Activated CD8-positive, alpha-beta T cell treated with anti-CD3 and anti-CD28 coated beads, Interleukin-2, amount 10 ng/mL, durations not matched to agents 7 days and 5 days (primary cell): ENCODE measurements at places on chromosomes 13 and 19.

GRCh38 chr19:41175801-41176777 is 16.9 kb upstream of the CYP2S1 start:
- DNase-seq: peak; percentile 75

DNA sequence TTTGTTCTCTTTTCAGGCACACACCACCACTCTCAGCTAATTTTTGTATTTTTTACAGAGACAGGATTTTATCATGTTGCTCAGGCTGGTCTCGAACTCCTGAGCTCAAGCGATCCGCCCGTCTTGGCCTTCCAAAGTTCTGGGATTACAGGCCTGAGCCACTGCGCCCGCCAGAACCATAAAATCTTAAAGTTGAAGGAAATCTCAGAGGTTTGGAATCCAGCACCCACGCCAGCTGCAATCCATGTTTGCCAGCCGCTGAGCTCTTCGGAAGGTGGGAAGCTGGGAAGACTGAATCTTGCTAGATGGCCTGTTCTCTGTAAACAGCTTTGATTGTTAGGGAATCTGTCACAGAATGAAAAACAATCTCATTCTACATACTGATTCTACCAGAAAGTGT is 38.5 kb downstream of the SPATA13 start:
- DNase-seq: no peak

GRCh38 chr13:36606060-36606459 is 67.8 kb upstream of the SERTM1 start:
- no peak for DNase-seq

- DNase-seq: no peak
Observed at GRCh38 chr13:48783181-48783630, 129.5 kb downstream of the CYSLTR2 start.

DNA sequence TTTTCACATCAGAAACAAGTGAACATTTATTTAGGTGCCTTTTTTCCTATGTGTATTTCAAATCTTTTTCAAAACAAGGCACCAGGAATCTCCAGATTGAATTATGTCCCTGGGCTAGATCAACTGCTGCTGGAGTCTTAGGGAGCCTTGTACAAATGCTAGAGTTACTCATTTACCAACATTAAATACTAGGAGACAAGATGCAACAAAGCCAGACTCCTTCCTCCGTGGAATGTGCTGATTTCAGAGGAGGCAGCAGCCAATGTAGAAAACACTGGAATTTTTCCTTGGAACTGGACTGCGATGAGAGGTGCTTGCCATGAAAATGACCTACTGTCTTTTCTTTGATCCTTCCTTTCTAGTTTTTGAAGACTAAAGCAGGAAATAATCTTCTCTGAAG is 1514.7 kb upstream of the MIR17HG start:
- no peak for DNase-seq

GRCh38 chr19:18726846-18727245 is 43.4 kb downstream of the CRTC1 start:
- no peak for DNase-seq

DNA sequence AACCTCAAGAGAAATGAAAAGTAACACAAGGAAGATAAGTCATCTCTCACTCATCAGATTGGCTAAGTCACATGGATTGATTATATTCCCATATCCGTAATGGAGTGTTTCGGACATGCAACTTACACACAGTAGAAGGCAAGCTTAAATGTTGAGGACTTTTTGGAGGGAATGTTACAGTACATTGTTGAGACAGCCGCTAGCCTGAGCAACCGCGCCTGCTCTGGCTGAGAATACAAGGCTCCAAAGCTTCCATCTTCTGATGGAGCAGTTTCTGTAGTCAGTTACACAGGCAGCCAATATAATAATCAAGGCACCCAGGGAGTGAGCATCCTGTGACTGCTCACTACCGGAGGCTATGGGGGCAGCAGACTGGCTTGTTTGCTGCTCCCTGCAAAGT is 1.0 kb upstream of the CRYL1 start:
- DNase-seq: no peak

- peak; percentile 92 for DNase-seq
Observed at GRCh38 chr19:14090509-14091080, at the start of gene SAMD1. SAMD1 (minus strand) TSS chr19:14090751.

DNA sequence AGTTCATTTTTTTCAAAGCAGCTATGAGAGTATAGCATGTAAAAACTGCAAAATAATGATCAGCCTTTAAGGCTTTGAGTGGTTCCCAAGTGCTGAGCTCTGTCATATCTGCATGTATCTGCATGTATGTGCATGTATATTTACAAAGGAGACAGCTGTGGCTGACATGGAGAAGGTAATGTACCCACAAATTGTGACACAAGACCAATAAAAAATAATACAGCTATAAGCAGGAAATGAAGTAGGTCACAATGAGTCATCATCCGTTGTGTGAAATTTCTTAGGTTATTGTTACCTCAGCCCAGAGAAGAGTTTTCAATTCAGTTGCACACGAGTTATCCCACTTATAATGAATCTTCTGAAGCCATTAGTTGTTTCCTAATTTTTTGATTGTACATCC is 60.9 kb upstream of the MED4 start:
- peak; percentile 58 for DNase-seq

- no peak for DNase-seq
Observed at GRCh38 chr19:10763828-10764339, 46.0 kb downstream of the DNM2 start.

- DNase-seq: no peak
Observed at GRCh38 chr13:23050126-23050525, 130.7 kb upstream of the SGCG start.

- no peak for DNase-seq
Observed at GRCh38 chr13:110445183-110445582, 116.3 kb downstream of the RAB20 start.

DNA sequence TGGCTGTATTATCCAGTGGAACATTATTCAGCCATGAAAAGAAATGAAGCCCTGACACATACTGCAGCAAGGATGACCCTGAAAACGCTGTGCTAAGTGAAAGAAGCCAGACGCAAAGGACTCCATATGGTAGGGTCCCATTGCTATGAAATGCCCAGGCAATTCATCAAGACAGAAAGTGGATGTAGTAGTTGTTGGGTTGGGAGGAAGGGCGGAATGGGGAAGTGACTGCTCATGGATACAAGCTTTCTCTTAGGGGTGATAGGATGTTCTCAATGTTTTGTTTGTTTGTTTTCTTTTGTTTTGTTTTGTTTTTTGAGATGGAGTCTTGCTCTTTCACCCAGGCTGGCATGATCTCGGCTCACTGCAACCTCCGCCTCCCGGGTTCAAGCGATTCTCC is 11.1 kb upstream of the CEACAM16 start:
- no peak for DNase-seq

DNA sequence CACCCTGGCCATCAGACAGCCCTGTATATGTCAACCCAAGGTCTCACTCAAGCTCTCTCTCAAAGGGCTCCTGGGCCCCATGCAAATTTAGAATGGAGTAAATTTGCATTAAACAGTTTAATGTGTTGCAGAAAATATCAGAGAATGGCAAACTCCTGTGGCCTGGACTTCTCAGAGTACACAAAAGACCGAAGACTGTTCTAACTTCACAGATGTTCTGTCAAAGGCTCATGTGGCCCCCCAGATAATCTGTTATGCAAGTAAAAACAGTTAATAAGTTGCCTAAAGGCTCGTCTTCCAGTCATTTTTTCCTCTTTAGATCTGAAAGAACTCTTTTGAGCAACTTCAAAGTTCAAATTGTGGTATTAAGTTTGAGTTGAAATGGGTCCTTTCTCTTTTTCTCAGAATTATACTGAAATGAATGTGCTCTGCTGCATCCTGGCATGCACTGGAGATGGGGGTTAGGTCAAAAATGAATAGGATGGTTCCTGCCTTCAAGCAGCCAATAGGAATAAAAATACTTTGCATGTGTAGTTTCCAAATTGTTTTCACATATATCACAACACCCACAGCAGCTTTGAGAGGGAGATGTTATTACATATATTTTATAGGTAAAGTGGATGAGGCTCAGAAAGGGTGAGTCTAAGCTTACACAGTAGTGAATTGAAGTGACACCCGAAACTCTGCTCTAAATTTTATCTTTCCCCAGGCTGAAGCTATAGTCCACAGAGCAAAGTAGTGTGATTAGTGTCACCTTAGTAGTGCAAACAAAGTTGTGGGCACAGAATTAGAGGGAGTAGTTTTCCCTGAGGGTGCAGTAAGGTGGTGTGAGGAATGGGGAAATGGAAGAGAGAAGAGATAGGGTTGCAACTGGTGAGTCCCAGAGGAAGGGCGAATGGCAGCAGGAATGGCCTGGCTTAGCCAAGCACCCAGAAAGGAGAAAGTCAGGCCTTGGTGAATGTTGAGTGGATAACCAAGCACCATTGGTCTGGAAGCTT is 205.0 kb upstream of the RFC3 start:
- no peak for DNase-seq

GRCh38 chr19:5667751-5668271 is 12.5 kb downstream of the MICOS13 start:
- DNase-seq: no peak

DNA sequence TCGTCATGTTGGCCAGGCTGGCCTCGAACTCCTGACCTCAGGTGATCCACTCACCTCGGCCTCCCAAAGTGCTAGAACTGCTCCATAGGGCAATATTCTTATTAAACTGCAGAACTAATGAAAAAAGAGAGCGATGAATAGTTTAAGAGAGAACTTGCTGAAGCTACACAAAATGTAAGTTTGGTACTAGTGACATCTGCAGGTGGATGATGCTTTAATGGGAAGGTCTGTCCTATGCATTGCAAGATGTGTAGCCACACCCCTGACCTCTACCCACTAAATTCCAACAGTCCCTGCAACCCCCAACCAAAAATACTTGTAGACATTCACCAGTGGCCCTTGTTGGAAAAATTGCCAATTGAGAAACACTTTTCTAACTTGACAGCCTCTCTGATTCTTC is 117.8 kb downstream of the NALCN start:
- no peak for DNase-seq

GRCh38 chr19:19426799-19427198 is 21.3 kb downstream of the GATAD2A start:
- no peak for DNase-seq

DNA sequence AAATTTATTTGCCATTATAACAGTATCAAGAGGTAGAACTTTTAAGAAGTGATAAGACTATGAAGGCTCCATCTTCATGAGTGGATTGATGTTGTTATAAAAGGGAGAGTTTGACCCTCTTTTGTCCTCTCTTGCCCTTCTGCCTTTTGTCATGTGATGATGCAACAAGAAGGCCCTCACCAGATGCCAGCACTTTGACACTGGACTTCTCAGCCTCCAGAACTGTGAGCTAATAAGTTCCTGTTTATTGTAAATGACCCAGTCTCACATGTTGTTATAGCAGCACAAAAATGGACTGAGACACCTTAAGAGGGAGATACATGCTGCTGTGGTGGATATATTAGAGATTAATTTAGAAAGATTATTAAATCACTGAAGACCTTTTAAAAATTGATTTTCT is 71.6 kb downstream of the SPRYD7 start:
- no peak for DNase-seq

- DNase-seq: no peak
Observed at GRCh38 chr13:106390367-106390766, 145.1 kb downstream of the EFNB2 start.

DNA sequence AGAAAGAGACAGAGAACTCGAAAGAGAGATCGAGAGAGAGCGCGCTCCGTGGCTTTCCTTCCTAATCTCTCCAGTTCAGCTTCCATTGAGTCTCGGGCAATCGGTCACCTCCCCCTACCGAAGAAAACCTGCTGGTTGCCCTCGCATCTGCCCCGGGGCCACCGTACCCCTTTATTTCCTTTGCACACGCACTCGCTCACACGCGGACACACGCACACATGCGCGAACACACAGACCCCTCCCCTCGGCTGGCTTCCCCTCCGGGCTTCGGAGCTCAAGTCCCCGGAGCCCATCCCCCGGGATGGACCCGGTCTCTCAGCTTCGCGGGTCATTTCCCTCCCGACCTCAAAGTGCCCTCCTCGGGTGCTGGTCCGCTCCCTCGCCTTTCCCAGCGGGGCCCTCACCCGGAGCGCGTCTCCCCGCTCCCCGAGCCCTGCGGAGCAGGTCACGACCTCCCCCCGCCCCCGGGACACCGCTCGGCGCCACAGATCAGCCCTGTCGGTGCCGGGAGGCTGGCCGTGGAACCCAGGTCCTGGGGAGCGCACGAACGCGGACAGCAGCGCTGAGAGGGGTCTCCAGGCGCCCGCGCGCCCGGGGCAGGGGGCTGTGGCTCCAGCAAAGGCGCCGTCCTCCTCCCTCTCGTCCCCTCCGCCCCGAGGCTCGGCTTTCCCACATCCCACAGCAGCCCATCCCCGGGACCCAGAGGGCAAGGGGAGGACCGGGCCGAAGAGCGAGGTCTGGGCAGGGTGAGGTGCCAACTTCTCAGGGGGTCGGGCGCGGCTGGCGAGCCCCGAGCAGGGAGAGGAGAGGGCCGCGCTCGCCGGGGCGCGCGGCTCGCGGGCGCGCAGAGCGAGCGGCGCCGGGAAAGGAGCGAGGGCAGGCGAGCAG is 1.8 kb downstream of the DACH1 start:
- DNase-seq: no peak

GRCh38 chr19:7953060-7953459 is 9.6 kb upstream of the TIMM44 start:
- no peak for DNase-seq

DNA sequence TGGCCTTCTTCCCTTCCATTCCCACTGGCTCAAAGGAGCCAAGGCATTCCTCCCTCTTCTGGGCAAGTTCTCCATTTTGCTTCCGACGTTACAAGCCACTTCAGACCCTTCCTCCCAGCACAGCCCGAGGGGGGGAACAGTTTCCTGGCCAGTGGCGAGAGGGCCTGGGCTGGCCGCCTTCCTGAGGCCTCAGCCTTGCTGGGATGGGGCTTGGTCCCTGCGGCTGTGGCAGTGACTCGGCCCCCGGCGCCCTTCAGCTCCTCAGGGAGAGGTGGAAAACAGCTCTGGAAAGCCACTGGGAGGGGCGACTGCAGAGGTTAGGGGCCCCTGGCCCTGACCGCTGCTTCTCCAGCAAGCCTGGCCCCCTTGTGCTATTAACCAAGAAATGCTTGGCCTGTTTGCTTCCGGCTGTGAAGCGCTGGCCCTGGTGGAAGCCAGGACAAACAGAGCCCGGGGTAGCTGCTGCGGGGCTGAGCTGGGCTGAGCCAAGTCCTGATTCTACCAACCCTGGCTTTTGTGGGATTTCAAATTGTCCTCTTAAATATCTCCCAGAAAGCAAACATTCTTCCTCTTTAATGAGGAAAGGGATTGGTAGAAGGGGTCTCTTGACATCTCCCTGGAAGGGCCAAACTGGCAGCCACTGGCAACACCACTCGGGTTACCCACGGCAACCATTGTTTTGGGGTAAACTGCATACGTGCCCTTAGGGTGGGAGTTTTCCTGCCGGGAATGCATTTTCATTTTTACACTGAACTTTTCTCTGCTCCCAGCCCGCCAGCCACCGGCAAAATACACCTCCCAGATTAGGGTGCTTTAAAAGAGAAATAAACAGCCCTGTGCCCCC is 38.7 kb downstream of the C13orf46 start:
- no peak for DNase-seq

- DNase-seq: no peak
Observed at GRCh38 chr13:113293686-113294085, 3.4 kb upstream of the LAMP1 start.
